Omental fat pad (tissue), 4 donors: ENCODE measurements at places on chromosomes 3 and 15. TPM values are rescaled to one million over a fixed set of nuclear protein-coding genes. Genes with fewer than 3 reads are reported as not detected.

MCF2L2 gene
- 0.84 TPM for total RNA-seq

PIGBOS1 gene
- total RNA-seq, result 8.2 TPM

C3orf85 gene
- not detected for total RNA-seq

DHX30 gene
- 91.7 TPM for total RNA-seq

SEC22C gene
- total RNA-seq, result 46.0 TPM

RYR3 gene
- total RNA-seq, result 7.5 TPM

PLA2G4D gene
- not detected for total RNA-seq

CPN2 gene
- total RNA-seq, result not detected

SST gene
- total RNA-seq, result not detected

CLDN1 gene
- total RNA-seq, result 2.7 TPM

CDHR4 gene
- 0.36 TPM for total RNA-seq

PLA2G4E gene
- 0.12 TPM for total RNA-seq
